Activated T-helper 17 cell treated with anti-CD3 and anti-CD28 coated beads, Interleukin-2, amount 50 U/mL, for 72 hours (primary cell): ENCODE measurements at places on chromosomes 5 and 9. TPM values are rescaled to one million over a fixed set of nuclear protein-coding genes. Genes with fewer than 3 reads are reported as not detected.

- peak; percentile 79 for ATAC-seq
Observed at GRCh38 chr5:32298059-32298415, 14.7 kb downstream of the MTMR12 start.

DNA sequence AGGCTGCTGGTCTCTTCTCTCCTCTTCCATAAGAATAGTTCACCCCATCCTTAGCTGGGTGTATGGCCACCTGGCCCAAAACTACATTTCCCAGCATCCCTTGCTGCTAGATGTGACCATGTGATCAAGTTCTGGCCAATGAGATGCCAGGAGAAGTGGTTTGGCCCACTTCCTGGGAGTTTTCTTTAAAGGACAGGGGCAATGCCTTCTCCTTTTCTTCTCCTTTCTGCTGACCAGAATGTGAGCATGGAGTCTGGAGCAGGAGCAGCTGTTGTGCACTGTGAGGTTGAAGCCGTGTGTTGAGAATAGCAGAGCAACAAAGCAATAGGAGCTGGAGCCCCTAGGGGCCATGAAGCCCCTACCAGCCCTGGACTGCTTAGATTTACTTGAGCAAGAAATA, 36.8 kb downstream of the C9orf50 start:
- peak; percentile 58 for ATAC-seq

The INSL6 gene
- total RNA-seq, result not detected

DNA sequence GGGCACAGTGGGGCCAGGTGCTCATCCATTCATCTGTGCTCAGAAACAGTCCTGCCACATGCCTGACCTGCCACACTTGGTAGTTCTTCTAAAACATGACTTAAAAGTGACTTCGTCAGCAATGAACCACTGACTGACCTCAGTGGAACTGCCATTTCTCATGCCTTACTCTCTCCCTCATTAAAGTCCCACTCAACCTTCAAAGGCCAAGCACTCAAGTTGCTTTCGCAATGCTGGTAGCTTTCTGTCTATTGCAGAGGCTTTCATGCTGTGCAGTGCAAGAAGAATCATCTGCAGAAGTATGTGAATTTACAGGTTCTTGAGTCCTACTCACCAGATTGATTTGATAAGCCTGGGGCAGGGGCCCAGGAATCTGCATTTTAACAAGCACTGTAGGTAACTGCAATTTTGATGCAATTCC, 23.9 kb downstream of the B4GALT1 start:
- peak; percentile 66 for ATAC-seq

- ATAC-seq, result peak; percentile 58
Observed at GRCh38 chr5:171484460-171484899, 65.0 kb downstream of the FGF18 start.

The FCN2 gene
- total RNA-seq, result not detected

DNA sequence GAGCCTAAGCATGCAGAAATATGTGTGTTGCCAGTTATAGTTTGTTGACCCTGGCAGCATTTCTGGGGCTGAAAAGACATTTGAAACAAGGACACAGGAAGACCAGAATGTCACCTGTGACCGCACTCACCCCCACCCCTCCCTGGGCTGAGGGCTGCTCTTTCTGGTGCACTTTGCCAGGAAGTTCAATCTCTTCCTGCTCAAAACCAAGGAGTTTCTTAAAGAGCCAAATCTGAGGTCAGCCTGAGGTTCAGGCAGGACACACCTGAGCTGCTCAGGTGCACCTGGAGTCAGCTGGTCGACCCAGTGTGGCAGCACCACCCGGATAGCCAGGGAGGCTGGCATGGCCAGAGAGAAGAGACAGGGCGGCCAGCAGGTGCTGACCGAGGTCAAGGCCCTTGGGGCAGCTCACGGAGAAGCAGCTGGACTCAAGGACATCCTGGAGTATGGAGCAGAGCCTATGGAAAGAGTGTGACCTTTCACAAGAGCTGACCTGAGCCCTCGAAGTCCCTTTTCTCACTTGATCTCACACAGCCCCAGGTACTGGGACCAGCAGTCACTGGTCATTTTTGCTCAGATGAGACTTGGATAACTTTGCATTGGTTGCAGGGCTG, 376.9 kb upstream of the IRX4 start:
- no peak for ATAC-seq

The CCNJL gene
- not detected for total RNA-seq

DNA sequence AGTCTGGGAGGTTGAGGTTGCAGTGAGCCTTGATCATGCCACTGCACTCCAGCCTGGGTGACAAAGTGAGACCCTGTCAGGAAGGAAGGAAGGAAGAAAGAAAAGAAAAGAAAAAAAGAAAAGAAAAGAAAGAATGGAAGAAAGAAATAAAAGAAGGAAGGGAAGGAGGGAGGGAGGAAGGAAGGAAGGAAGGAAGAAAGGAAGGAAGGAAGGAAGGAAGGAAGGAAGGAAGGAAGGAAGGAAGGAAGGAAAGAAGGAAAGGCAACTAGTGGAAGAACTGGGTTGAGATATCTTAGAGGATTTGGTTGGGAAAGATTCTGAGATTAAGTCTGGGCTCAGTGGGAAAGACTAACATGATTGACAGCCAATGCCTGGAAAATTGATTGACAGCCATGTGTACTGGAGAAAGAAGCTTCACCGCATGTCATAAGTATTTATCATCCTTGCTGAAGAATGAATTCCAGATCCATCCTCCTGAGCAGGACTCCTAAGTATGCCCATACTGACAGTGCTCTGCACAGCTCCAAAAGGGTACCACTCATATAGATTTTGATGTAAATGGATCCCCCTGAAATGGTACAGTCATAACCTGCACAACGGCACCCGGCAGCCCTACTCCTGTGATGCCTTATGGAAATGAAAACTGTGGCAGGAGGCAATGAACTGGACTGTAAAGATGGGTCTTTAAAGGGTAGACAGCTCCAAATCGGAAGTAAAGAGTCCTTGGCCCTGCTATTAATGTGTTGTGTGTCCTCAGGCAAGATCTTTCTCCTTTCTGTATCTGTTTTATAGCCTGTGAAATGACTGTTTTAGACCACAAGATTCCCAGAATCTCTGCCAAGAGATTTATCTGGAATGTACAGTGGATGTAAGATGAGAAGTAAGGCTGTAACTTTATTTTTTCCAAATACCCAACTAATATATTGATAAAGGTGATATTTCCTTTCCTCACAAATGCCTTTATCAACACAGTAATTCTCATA, 16.9 kb upstream of the ADRA1B start:
- no peak for ATAC-seq
